ENCODE measurements at places on chromosomes 7 and 10.

GRCh38 chr7:70570029-70570428, 561.9 kb upstream of the GALNT17 start:
- no peaks in the 10 kb centered on the region for H3K36me3 ChIP-seq
- H3K27ac ChIP-seq = no peak overlapping the region
- no peaks in the 10 kb centered on the region for H3K4me1 ChIP-seq
- no peak for DNase-seq
- H3K4me3 ChIP-seq = no peak overlapping the region
- no peaks in the 10 kb centered on the region for H3K27me3 ChIP-seq

- DNase-seq = no peak
- no peaks in the 10 kb centered on the region for H3K36me3 ChIP-seq
- no peak overlapping the region for H3K4me3 ChIP-seq
- peaks cover 2% of the 10 kb centered on the region for H3K4me1 ChIP-seq
Measured at GRCh38 chr7:94183289-94183749, 179.2 kb upstream of the BET1 start.

GRCh38 chr10:110746254-110746826, 102.2 kb downstream of the RBM20 start:
- DNase-seq = peak; percentile 27
- no peak overlapping the region for H3K4me3 ChIP-seq
- peaks cover 43% of the 10 kb centered on the region for H3K4me1 ChIP-seq
- H3K27me3 ChIP-seq = no peaks in the 10 kb centered on the region
- no peak overlapping the region for H3K27ac ChIP-seq

DNA sequence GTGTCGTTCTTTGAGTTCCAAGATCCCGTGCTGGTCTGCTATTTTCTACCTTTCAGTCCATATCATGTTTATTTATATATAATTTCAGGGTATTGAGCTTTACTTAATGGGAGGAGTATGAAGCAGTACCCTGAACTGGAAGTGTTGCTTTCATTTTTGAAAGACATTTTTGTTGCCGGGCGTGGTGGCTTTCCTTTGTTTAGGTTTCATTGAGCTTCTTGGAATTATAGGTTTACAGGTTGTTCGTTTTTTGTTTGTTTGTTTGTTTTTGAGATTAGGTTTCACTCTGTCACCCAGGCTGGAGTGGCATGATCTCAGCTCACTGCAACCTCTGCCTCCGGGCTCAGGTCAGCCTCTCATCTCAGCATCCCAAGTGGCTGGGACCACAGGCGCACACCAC, 7.4 kb downstream of the ZNF487 start:
- H3K27me3 ChIP-seq = no peaks in the 10 kb centered on the region
- no peak overlapping the region for H3K27ac ChIP-seq
- H3K36me3 ChIP-seq = peaks cover 18% of the 10 kb centered on the region
- peaks cover 7% of the 10 kb centered on the region for H3K4me1 ChIP-seq
- H3K4me3 ChIP-seq = no peak overlapping the region

GRCh38 chr10:116429288-116429977, 1.8 kb downstream of the PNLIPRP3 start:
- no peaks in the 10 kb centered on the region for H3K36me3 ChIP-seq
- DNase-seq = no peak
- no peak overlapping the region for H3K4me3 ChIP-seq
- no peaks in the 10 kb centered on the region for H3K4me1 ChIP-seq
- H3K27ac ChIP-seq = no peak overlapping the region
- no peaks in the 10 kb centered on the region for H3K27me3 ChIP-seq

GRCh38 chr10:97572214-97572989, at the start of gene ANKRD2:
TSS of gene ANKRD2 (plus strand) at chr10:97572779. CDS start at chr10:97572789, 10 bp downstream.
- H3K27me3 ChIP-seq = no peaks in the 10 kb centered on the region
- no peak within 1 kb of the TSS for H3K4me3 ChIP-seq
- H3K36me3 ChIP-seq = no peaks in the 10 kb centered on the region
- H3K27ac ChIP-seq = no peak within 1 kb of the TSS

DNA sequence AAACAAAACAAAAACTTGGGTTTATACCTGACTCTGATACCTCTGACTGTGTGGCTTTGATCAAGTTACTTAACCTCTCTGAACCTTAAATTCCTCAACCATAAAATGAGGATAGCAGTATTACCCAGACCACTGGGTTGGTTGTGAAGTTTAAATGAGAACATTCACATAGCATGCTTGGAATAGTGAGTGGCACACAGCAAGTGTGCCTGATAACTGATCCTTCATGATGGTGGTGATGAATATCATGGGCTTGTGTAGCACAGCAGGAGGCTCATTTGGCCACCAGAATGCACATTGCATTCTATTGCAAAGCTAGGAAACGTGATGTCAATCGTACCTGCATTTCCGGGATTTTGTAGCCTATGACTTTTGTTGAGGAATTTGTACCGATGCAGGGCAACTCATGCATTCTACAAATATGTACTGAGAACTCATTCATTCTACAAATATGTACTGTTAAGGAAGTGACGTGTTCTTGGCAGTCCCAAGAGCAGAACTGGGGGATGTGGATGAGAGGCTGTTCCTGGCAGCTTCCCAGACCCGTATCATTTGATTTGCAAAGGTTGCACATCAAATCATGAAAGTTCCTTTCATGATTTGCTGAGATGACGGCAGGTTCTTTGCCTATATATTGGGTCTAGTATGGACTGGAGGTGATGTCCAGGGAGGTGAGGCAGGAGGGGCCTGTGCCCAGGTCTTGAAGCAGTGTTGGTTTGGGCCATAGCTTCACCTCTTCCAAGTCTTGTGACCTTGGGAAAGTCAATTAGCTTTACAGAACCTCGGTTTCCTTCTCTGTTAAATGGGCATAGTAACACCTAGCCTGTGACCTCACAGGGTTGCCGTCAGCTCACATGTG, 94.6 kb upstream of the SMNDC1 start:
- H3K36me3 ChIP-seq = no peaks in the 10 kb centered on the region
- H3K4me1 ChIP-seq = peaks cover 33% of the 10 kb centered on the region
- H3K4me3 ChIP-seq = no peak overlapping the region
- no peak overlapping the region for H3K27ac ChIP-seq
- no peaks in the 10 kb centered on the region for H3K27me3 ChIP-seq

- H3K4me1 ChIP-seq = no peaks in the 10 kb centered on the region
- no peaks in the 10 kb centered on the region for H3K27me3 ChIP-seq
- no peak overlapping the region for H3K4me3 ChIP-seq
- DNase-seq = no peak
Measured at GRCh38 chr7:158396982-158397862, 190.4 kb downstream of the PTPRN2 start.

DNA sequence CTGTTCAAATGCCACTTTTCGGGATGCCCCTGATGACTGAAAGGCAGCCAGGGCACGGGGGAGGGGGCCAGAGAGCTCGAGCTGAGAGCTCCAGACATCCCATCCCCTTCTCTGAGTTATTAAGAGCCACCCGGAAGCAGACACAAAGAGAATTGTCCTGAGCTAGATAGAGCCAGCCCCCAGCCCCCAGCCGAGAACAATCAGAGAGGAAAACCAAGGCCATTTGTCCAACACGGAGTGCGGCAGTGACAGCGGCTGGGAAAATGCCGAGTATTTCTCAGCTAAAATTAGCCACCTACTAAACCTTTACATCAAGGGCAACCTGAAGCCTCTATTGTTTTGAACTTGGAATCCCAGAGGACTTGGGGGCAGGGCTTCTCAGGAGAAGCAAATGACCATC, 51.0 kb downstream of the UNC5B start:
- no peak overlapping the region for H3K4me3 ChIP-seq
- no peak overlapping the region for H3K27ac ChIP-seq
- H3K36me3 ChIP-seq = no peaks in the 10 kb centered on the region

DNA sequence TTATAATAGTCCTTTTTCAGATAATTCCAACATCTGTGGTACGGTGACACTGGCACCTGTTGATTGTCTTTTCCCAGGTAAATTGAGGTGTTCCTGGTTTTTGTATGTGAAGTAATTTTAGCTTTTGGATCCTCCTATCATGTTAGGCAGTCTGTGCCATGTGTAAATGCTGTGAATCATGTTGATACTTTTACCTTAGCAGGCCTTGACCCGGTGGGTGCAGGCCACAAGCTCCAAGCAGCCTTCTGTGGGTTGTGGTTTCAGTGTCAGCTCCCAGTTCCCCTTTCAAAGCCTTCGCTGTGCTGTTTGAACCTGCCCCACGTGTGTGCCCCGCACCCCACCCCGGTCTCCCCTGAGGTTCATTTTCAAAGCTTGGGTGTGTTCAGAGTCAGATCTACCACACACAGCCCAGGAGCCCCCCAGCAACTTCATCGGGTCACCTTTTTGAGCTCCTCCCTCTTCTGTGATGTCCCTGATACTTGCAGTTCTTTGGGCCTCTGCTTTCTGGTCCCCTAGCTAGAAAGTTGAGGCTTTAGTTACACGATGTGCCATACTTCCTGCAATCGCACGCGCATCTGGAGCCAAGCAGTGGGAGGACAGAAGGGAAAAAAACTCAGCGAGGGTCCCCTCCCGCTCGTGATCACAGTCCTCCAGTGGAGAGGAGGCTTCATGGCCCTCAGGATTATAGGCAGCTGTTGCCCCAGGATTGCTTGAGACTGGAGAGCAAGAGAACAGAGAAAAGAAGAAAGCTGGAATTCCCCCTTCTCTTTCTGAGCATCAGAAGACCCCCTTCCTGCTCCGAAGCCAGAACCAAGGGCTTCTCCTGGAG, 8.7 kb upstream of the BHLHA15 start:
- peak overlapping the region; percentile 75 for H3K27ac ChIP-seq
- H3K4me1 ChIP-seq = peaks cover 32% of the 10 kb centered on the region
- H3K27me3 ChIP-seq = no peaks in the 10 kb centered on the region
- H3K4me3 ChIP-seq = peak overlapping the region; percentile 6

DNA sequence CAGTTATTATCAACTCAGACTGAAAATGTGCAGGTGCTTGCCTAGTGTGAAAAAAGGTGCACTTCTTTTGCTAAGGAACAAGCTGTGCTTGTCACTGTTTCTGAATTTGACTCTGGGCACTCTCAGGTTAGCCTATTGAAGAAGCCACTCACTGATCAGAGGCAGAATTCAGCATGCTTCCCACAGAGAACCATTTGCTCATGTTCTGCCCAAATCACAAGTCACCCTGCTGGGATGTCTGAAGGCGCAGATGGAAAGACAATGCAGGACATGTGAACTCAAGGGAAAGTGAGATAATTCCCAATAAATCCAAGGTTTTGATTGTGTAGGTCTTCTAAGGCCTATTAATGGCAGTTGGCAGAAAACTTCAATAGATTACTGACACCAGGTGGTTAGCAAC, 47.8 kb upstream of the CSTF2T start:
- no peaks in the 10 kb centered on the region for H3K4me1 ChIP-seq
- no peak overlapping the region for H3K4me3 ChIP-seq
- no peak for DNase-seq
- H3K27me3 ChIP-seq = peaks cover 1% of the 10 kb centered on the region
- H3K27ac ChIP-seq = no peak overlapping the region
- H3K36me3 ChIP-seq = no peaks in the 10 kb centered on the region

GRCh38 chr10:66555061-66555460, 370.8 kb upstream of the LRRTM3 start:
- no peak overlapping the region for H3K4me3 ChIP-seq
- H3K27ac ChIP-seq = no peak overlapping the region
- no peak for DNase-seq
- H3K36me3 ChIP-seq = no peaks in the 10 kb centered on the region

DNA sequence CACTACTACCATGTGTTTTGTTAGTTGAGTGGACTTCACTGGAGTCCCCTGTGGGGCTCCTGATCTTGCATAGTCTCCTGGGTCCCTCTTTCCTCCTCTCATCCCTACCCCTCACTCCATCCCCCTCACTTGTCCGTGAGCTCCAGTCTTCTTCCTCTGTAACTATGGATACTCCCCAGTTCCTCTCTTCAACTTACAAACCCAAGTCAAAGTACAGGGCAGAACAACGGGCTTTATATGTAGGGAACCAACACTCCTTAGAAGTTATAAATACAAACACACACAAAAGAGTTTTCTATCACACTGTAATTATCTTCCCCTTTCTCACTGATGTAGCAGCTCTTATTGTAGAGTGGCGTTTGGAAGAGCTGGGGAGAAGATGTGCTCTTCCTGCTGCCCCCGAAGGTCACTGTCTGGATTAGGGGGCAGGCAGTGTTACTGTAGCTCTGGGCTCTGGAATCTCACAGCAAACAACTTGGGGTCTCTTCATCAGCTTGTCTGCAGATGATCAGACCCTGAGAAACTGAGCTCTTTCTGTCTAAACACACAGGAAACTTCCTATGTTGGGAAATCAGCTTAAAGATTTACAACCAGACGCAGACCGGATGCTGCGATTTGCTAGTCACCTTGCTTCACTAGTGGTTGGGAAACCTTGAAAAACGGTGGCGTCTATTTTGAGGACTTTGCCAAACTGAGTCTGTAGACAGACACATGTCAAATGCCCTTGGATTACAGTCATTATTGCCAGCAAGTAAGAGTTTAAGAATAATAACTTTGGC, 13.6 kb downstream of the SNX10 start:
- peaks cover 60% of the 10 kb centered on the region for H3K36me3 ChIP-seq
- peaks cover 40% of the 10 kb centered on the region for H3K4me1 ChIP-seq
- H3K27ac ChIP-seq = peak overlapping the region; percentile 87
- no peaks in the 10 kb centered on the region for H3K27me3 ChIP-seq
- no peak overlapping the region for H3K4me3 ChIP-seq

DNA sequence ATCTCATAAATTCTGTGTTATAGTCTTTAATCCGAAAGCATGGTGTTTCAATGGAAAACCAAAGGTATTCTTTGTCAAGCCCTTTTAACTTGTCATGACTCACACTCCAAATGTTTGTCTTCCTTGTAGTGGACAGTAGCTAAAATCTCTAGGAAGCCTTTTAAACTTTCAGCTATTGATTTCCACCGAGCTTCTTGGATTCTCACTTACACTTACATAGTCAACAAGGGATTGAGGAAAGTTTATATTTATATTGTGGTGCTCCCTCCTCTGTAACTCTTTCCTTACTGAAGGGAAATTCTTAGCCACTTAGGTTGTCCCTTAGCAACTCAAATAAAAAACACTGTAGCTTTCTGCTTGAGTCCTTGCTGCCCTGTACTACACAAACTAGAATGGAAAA, 31.2 kb upstream of the GPR37 start:
- H3K4me3 ChIP-seq = no peak overlapping the region
- no peak for DNase-seq
- H3K27me3 ChIP-seq = peaks cover 4% of the 10 kb centered on the region
- H3K27ac ChIP-seq = no peak overlapping the region

GRCh38 chr7:49817279-49817678, 43.8 kb downstream of the VWC2 start:
- H3K27me3 ChIP-seq = no peaks in the 10 kb centered on the region
- H3K4me1 ChIP-seq = no peaks in the 10 kb centered on the region
- no peak overlapping the region for H3K27ac ChIP-seq
- H3K4me3 ChIP-seq = no peak overlapping the region
- DNase-seq = no peak

- peaks cover 85% of the 10 kb centered on the region for H3K4me1 ChIP-seq
- DNase-seq = no peak
- H3K36me3 ChIP-seq = peaks cover 85% of the 10 kb centered on the region
- H3K4me3 ChIP-seq = peak overlapping the region; percentile 23
- H3K27me3 ChIP-seq = no peaks in the 10 kb centered on the region
Measured at GRCh38 chr10:80492848-80493521, 38.9 kb downstream of the TSPAN14 start.

DNA sequence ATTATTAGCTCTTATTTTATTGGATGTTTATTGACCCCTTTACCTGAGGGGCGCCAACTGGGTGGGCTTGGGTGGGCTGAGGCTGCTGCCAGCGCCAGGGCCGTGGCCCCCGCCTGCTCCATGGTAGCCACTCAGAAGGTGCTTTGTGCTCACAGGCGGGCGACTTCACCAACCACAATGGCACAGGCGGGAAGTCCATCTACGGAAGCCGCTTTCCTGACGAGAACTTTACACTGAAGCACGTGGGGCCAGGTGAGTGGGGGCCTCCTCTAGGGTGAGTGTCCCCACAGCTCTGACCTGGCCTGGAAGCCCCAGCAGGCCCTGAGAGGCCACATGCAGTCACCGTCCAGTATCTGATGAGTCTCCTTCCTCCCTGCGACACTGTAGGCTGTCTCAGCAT, 4.1 kb downstream of the PPIF start:
- peaks cover 83% of the 10 kb centered on the region for H3K36me3 ChIP-seq
- H3K4me1 ChIP-seq = peaks cover 48% of the 10 kb centered on the region
- H3K27me3 ChIP-seq = no peaks in the 10 kb centered on the region
- no peak overlapping the region for H3K27ac ChIP-seq
- no peak overlapping the region for H3K4me3 ChIP-seq
